Cortex of kidney (tissue), 1 donor: ENCODE measurements at places on chromosomes 16 and 17.

GRCh38 chr17:19421926-19422325, 10.9 kb downstream of the RNF112 start:
- no peak for DNase-seq

DNA sequence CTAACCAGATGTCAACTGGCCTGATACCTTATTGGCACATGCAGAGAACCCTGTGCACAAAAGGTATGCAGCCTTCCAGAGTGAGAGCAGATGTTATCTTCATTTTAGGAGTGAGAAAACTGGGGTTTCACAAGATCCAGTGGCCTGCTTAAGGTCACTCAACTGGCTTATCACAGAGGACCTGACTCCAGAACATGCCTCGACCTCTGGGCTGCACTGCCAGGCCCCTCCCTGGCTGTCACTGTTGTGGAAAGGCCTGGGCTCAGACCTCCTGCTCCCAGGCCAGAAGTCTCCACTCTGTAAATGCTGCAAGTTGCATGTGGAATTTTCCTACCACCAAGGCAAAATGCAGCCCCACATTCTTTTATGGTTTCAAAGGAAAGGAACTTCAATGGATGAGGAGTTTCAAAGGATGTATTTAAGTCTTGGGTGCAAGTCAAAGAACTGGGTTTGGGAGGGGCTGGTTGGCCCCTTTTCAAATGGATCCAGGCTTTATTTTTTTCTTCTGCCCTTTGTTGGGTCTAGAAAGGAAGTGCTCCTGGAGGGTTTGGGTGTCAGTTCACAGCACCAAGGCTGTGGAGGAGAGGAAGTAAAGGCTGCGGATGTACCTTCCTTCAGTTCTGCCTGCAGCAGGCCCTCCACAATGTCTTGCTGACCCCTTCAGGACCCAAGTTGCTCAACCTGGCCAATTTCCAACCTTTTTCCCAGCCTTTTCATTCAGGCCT, 30.4 kb upstream of the SMPD3 start:
- no peak for DNase-seq

DNA sequence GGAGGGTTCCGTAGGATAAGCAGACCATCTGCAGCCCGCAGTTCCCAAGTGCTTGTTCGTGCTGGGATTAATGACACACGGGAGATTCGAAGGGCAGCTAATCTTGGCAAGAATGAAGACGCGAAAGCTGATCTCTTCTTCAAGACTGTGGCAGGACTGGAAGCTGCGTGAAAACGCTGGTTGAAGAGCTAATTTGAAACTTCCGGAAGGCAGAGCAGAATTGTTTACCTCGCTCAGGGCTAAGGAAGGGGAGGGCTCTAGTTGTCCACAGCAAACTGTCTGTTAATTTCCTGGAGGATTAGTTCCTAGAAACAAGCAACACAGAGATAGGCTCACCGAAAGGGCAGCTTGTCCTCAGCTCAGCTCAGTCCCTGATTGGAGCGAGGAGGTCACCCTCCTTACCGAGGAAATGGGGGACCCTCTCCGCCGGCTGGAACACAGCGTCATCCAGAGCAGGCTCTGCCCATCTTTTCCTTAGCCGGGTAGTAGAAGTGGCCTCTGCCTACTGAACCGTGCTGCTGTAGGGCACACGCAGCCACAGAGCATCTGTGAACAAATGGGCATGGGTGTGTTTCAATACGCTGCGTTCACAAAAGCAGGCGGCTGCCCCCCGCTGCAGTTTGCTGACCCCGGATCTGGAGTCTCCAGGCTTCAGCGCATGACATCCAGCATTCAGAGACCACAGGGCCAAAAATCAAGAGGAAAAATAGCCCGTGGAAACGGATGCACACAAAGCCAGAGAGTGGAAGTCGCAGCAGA, 16.7 kb upstream of the BAIAP2 start:
- no peak for DNase-seq

DNA sequence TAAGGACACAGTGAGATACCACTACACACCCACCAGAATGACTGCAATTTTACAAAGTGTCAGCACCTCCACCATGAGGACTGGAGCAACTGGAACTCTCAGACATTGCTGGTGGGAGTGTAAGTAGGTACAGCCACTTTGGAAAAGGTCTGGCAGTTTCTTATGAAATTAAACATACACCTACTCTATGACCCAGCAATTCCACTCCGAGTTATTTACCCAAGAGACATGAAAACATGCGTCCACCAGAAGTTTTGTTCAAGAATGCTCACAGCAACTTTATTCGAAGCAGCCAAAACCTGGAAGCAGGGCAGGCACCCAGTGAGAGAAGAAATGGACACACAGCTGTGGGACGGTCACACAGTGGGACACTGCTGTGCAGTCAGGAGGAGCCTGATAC, 384.0 kb downstream of the SOX9 start:
- DNase-seq: no peak

GRCh38 chr16:17972460-17972943, 364.0 kb downstream of the NPIPA8 start:
- no peak for DNase-seq

DNA sequence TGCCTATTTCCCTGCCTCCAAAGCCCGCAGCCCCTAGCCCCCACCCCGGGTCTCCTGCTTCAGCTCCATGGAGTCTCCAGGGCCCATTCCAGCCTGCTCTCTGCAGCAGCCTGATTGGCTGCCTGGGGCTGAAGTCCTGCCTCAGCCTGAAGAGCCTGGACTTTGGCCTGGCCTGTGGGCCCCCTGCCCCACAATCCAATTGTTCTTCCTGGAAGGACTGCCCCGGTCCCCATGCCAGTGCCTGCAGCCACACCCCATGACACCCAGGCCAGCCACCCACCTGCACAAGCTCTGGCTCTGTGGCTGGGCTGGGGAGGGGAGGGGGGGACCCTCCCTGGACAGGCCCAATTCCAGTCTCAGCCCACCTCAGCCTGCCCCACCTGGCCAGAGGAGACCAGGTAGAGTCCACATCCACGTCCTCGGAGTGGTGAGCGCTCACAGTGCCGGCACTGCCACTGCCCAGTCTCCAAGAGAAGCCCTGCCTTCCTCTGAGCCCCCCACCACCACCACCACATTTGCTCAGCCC, 12.3 kb downstream of the ENPP7 start:
- DNase-seq: no peak
